Activated CD8-positive, alpha-beta memory T cell treated with anti-CD3 and anti-CD28 coated beads, Interleukin-2, amount 50 U/mL, for 48 hours (primary cell): ENCODE measurements at places on chromosomes 12 and 14.

- DNase-seq, result no peak
These were observed 1822.0 kb upstream of the SEL1L start for GRCh38 chr14:83355609-83356008.

- DNase-seq, result no peak
These were observed 265.8 kb downstream of the CPNE8 start for GRCh38 chr12:38639625-38640024.

DNA sequence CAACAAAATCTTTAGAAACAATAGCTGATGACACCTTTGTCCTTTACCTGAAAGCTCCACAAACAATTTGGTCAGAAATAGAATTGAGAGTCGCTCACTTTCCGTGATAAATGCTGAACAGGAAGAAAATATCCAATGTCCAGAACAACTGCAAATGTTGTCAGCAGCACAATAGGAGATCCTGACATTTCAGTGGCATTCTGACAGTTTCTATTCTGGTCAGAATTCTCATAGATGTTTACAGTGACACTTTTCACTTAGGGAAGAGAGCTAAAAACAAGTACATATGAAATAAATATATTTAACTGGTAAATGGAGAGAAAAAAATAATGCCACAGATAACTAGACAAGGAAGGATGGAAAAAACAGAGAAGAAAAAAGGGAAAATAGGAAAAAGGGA lies 39.1 kb downstream of the MAGOHB start:
- DNase-seq, result no peak

GRCh38 chr12:32039917-32040575 lies 66.6 kb upstream of the BICD1 start:
- DNase-seq, result no peak

- no peak for DNase-seq
These were observed 7.6 kb upstream of the BRMS1L start for GRCh38 chr14:35818346-35819115.

DNA sequence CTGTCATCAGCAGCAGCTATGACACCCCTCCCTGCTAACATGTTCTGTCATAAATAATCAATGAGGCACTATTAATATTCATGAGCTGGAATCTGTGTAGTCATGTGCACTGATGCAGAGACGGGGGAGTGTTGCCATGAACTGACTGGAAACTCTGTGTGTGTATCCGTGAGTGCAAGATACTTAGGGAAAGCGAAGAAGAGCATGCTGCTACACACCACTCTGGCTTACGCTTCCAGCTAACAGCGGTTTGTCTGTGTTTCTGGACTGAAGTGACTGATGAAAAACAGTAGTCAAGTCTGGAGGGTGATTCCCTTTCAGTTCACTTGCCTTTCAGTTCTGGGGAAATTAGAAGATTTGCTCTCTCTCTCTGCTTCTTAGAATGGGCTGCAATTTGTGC lies 249.4 kb downstream of the PDZRN4 start:
- no peak for DNase-seq
